ENCODE measurements at places on chromosomes 2 and 18.

DNA sequence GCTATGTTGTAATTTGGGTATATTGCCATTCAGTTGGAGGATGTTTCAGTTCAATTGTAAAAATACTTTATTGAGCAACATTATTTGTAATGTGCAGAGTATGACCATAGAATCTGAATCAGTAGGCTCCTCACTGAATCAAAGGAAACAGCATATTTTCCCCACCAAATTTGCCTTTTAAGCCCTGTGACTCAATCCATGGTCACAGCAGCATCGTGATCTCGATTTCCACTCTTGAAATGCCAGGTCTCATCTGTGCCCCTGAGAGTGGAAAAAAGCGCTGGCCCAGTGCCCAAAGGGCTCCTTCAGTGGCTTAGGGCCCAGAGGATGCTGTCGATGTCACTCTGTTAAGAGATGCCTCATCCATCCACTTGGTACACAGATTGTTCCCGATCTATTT lies 57.5 kb downstream of the FHOD3 start:
- peak; percentile 6 for DNase-seq

DNA sequence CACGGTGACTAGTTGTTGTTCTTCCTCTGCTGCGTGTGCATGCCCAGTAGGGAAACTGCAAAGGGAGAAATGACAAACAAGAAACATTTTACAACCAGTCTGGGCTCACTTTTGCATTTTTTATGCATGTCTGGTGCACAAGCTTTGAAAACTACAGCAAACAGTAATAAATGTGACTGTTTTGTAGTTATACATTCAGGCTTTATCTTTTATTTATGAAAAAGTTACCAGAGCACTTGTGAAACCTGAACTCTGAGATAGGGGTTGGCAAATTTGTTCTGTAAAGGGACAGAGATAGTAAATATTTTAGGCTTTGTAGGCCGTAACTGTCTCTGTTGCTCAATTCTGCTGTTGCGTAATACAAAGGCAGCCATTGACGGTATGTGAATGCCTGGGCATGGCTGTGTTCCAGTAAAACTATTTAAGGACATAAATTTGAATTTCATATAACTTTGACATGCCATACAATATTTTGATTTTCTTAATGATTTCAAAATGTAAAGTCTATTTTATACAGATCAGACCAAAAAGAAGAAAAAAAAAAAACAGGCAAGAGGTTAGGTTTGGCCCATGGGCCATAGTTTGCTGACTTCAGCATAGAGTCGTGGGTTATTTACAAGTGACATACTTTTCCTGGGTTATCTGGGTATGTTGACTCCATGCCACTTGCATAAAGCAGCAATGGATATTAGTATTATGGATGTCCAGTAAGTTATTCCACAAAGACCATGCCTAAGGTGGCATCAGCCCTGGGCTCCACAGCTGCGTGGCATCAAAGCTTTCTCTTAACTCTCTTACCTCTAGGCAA lies 53.6 kb upstream of the EML6 start:
- no peak for DNase-seq

DNA sequence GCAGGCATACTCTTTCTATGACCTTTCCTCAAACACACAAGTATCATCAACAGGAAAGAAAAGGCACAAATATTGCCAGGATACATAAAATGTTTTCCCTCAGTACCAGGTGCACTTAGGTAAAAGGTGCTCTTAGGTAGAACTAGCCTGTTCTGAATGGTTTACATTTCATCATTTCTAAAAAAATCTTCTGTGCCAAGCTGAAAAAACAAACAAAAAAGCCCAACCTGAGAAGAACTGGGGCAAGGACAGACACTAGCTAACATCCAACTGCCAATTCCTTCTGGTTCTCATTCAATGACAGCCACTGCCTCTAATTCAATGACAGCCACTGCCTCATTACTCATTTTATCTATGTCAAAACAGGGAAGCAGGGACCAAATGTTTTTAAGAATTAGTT lies 68.5 kb downstream of the SPIRE1 start:
- no peak for DNase-seq

DNA sequence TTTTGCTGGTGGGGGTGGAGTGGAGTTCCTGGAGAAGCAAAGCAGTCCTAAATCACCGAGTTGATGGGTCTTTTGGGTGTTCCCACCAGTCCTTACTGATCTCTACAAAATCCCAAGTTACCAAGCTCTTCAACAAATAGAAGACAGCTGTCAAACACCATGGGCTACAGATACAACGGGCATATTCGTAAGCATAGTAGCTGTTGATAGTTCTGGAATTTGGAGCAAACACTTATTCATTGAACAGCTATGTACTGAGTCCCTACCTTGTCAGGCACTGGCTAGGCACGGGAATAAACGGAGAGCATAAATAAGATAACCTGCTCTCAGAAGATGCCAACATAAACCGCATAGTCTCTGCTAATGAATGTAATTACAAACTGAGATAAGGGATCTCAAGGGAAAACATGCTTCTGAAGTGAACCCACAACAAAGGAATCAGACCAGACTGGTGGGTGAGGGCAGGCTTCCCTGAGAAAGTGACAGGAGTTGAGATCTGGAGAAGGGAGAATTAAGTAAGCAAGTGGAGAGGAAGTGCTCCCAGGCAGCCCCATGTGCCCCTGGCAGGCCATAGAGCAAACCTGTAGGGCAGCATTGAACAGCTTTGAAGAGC lies 947 bp upstream of the ANKRD44 start:
- no peak for DNase-seq
